ENCODE measurements at places on chromosomes 5 and 9.
A peak's percentile ranks its signal among the peaks of the same experiment; 100 is the strongest.

GRCh38 chr9:93119953-93120845 is 13.9 kb downstream of the NINJ1 start:
- peak; percentile 38 for DNase-seq

- DNase-seq, result no peak
Observed at GRCh38 chr5:178418031-178418430, 172.2 kb downstream of the COL23A1 start.

- no peak for DNase-seq
Observed at GRCh38 chr9:132575005-132575609, 7.3 kb upstream of the BARHL1 start.

DNA sequence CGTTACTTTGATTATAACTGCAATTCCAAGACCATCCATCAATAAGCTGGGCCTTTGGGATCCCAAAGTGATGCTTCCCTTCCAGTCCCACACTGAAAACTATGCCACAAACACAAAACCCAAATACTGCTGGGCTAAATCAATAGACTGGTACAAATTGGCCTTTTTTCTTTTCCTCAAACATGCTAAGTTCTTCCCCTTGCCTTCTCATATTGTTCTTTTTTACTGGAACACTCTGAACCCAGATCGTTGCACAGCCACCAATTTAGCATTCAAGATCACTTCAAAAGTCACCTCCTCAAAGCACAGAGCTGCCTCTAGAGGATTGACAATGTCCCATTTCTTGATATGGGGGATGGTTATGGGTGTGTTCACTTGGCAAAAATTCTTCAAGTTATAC is 66.0 kb downstream of the ACTL7B start:
- DNase-seq, result no peak

GRCh38 chr5:118211606-118212005 is 776.7 kb downstream of the DTWD2 start:
- DNase-seq, result no peak

GRCh38 chr5:66829826-66830225 is 233.6 kb downstream of the MAST4 start:
- no peak for DNase-seq

- no peak for DNase-seq
Observed at GRCh38 chr5:142690667-142691066, 4.8 kb upstream of the FGF1 start.

DNA sequence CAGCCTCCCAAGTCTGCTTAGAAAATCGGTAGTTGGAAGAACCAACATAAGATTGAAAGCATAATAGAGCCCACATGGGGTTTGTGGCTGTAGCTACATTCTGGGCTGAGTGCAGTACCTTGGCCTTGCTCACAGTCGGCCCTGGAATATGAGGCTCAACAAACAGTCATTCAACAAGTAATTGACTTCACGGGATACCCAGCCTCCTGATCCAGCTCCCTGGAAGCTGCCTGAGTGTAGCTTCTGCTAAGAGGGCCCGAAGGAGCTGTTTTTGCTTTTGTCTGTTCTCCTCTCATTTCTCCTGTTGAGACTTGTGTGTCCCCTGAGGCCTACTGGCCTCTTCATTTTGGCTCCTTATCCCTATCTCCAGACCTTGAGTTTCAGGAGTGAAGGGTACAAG is 170.7 kb downstream of the HSPA4 start:
- no peak for DNase-seq

DNA sequence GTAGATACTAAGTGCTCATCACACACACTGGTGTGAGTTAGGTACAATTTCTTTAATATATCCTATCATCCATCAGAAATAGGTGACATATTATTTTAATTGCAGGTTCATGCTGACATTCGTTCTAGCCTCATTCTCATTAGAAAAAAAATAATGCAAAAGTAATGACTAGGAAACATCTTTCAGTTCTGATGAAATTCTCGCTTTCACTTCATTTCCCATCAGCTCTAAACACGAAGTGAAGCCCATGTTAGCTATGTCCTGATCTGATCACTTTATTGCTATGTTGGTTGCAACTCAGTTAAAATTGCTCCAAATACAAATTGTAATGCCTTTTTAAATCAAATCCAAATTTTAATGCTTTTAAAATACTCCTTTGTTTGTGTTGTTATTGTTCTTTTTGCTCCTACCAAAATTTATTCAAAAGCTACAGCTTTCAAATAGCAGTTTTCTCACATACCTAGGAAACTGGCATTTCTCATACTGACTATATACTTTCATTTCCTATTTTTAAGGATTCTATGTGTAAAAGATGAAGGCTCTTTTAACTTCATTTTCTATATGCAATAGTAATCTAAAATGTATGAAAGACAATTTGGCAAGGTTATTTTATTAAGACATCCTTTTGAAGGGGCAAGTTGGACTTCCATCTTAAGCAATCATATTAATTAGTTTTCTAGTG is 1237.8 kb upstream of the ACO1 start:
- no peak for DNase-seq

DNA sequence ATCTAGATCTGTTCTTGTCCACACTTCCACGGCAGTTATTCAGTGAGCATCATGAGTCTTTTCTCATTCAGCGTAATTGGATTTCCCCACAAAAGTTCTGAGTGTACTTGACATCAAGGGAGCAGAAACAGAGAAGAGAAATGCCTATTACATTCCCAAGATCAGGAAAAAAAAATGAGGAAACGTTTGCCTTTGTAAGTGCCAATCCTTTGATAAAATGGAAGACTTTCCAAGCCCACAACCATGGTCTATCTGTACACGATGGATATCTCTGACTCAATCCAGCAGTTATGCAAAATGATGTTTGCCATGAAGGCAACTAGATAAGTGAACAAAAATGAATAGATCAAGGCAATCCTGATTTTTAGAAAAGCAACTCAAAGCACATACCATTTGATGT is 235.9 kb downstream of the DOCK8 start:
- no peak for DNase-seq

DNA sequence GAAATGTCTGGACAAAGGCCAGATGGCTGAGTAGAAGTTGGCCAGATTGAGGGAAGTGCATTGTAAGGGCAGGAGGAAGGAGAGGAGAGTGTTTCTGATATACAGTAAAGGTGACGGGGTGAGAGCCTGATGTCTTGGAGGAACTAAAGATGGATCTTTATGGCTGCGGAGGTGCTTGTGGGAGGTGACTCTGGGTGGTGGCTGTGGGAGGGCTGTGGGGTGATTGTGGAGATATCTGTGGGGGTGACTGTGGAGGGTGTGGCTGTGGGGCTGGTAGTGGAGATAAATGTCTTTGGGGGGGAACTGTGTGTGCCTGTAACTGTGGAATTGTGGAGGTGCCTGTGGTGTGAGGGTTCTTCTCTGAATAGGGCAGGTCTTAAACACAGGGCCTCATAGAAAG is 121.4 kb downstream of the CMYA5 start:
- DNase-seq, result no peak

- DNase-seq, result no peak
Observed at GRCh38 chr5:156095709-156096241, 231.2 kb upstream of the SGCD start.

GRCh38 chr5:52830650-52831049 is 42.9 kb downstream of the ITGA1 start:
- no peak for DNase-seq

- DNase-seq, result no peak
Observed at GRCh38 chr5:81397176-81397575, 3.2 kb upstream of the ACOT12 start.

DNA sequence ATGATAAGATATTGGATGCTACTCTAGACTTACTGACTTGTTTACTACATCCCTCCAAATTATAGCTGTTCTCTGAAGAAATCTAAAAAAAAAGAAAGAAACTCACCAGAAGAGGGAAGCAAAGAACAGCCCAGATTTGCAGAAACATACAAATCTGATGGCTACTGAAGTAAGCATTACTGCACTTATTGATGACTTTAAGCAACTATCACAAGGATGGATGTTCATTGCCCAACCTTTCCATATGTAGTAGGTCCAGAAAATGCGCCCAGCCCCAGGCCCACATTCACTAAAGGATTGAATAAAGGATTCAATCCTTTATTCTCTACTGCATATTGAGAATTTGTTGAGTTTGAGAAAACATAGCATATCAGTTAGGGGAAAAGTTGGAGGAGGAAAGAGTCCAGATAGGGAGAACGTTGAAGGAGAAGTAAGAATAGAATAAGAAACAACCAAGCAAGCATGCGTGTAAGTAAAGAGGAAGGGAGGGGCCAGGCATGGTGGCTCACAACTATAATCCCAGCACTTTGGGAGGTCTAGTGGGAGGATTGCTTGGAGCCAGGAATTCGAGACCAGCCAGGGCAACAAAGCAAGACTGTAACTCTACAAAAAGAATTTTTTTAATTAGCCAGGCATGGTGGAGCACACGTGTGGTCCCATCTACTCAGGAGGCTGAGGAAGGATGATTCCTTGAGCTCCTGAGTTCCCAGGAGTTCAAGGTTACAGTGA is 33.8 kb upstream of the DTWD2 start:
- no peak for DNase-seq

- no peak for DNase-seq
Observed at GRCh38 chr9:106277966-106278365, 583.6 kb downstream of the TMEM38B start.

GRCh38 chr5:134989266-134989830 is 21.6 kb downstream of the CATSPER3 start:
- no peak for DNase-seq

DNA sequence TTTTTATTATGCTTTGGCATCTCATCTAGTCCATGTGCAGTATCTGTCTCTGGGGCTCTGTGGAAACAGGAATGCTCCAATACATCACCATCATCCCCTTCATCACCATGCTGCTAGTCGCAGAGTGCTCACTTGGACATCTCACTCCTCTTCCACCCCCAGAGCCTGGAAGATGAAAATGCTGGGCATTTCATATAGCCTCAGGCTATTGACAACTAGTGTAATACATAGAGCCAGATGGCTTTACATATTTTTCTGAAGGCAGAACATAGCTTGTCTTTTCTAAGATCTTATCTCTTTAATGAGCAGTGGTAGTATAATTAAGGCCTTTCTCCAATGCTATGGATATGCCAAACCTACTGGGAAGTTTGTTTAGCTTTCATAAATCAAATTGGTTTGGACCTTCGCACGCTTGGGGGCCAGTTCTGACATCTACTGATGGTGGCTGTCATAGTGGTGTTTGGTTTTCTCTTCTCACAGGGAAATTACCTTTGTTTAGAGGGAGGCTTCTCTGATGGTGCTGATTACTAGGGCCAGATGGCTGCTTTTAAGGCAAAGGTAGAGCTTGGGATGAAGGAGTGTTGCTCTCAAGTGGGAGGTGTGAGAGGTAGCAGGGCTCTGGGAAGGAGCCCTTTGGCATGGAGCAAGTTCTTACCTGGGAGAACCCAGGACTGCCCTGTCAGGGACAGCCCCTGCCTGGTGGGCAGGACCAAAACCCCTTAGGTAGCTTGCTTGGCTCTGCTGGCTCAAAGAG is 63.1 kb upstream of the CXCL14 start:
- no peak for DNase-seq

GRCh38 chr9:17532461-17532860 is 46.4 kb upstream of the SH3GL2 start:
- DNase-seq, result no peak
